ENCODE measurements at places on chromosomes 16 and 17.

DNA sequence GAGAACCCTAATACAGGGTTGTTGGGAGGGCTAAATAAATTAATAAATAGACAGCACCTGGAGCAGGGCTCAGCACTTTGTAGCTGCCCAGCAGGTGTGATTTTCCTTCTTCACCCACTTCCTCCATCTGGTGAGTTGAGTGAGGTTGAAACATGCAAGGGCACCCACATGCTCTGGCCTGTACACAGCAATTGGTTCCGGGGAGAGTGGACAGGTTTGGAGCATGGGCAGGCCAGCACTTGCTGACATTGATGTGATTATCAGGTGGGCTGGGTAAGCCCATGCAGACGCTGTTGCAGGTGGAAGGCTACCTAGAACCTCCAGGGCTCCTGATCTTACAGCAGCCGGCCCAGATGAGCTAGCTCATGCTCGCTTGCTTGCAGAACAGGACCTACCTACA lies 1.3 kb upstream of the MRTFB start:
- peak; percentile 63 for DNase-seq

GRCh38 chr16:21125191-21125590 lies 25.5 kb downstream of the DNAH3 start:
- DNase-seq, result no peak

DNA sequence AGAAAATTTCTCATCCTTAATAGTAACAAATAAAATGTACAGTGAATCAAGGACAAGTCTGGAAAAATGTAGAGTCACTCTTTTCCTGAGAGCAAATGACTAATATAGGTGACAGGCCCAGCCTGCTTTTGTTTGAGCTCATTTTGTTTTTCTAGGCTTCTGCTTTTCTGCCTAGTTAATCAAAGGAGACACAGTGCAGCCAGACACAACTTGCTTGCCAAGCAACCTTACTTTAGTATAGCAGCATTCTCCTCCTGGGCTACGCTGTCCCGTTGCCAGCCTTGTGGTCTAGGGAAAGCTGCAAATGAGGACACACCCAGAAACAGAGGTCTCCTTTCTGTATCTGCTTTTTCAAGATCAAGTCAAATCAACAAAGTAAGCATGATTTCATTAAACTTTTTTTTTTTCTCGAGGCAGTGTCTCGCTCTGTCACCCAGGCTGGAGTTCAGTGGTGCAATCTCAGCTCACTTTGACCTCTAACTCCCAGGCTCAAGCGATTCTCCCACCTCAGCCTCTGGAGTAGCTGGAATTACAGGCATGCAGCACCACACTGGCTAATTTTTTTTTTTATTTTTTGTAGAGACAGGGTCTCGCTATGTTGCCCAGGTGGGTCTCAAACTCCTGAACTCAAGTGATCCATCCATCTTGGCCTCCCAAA lies 17.2 kb downstream of the GINS3 start:
- peak; percentile 45 for DNase-seq

DNA sequence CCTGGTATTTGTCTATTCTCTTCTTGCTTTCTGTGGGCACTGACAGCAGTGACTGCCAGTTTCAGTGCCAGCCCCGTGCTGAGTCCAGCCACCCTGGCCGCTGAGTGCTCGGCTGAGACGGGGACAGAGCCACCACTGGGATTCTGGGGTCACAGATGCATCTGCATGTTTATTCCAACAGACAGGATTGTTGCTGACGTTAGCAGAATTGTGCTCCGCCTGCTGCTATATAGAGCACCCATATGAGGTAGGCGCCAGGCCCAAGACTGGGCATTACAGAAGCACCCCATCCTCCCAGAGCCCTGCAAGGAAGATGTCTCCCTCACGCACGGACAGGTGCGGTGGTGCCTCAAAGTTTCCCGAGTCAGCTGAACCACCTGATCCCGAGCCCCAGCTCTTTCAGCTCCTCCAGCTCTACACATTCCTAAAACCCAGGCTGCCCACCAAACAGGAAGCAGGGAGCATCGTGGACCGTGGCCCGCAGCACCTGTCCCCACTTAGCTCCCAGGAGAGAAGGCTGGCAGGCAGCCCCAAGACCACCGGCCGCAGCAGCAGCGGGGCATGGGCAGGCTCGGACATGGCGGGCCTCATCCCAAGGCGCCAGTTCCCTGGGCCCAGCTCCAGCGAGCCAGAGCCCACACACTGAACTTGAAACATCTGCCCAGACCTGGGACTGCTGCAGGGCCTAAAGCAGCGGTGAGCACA lies 44.9 kb upstream of the RASD1 start:
- no peak for DNase-seq

DNA sequence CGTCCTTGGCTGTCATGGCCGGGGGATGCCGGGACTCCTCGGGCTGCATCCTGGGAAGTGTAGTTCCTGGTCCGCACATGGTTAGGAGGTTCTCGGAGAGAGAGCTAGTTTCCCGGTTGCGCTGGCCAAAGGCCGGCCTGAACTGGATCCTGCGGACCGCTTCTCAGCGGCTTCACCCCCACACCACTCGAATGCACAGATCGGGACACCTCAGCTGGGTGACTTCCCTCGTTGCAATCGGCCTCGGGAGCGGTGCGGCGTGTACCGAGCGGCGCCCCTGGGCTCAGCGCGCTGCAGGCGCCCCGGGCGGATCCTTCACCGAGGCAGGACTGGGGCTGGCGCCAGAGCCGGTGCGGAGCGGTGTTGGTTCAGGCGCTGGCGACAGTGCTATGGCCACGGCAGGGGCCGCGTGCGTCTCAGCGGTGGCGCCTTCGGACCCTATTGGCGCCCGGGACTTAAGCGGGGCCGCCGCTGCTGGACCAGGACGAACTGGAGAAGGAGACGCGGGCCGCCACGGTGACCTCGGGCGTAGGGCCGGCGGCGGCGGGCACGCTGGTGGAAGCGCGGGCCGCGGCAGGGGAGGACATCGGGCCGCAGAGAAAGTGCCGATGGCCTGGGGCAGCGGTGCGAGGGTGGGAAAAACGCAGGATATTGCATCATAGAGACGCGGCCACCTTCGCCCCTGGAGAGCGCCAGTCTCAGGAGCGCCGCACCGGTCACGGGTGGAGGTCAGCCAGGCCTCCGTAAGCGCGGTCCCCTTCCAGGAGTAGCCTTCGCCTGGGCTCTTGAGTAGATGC lies 11.4 kb downstream of the ZNF629 start:
- peak; percentile 71 for DNase-seq

DNA sequence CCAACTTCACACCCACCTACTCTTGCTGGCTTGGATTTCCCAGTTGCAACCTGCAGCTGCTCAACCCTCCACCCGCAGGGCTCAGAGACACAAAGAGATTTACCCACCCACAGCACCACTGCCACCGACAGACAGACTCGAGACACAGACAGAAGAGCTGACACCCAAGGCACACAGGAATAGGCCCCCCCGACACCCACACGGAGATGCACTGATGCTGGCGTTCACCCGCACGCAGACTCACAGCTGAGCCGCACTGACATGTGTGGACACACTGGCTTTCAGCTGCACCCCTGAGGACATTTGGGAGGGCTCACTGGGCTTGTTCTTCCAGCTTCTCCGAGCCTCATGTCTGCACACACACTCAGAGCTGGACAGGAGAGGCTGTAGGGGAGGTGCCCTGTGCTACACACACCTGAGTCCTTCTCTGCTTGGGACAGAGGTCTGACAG lies 8.2 kb downstream of the STX1B start:
- DNase-seq, result no peak

GRCh38 chr16:3924763-3925162 lies 44.2 kb upstream of the CREBBP start:
- no peak for DNase-seq

DNA sequence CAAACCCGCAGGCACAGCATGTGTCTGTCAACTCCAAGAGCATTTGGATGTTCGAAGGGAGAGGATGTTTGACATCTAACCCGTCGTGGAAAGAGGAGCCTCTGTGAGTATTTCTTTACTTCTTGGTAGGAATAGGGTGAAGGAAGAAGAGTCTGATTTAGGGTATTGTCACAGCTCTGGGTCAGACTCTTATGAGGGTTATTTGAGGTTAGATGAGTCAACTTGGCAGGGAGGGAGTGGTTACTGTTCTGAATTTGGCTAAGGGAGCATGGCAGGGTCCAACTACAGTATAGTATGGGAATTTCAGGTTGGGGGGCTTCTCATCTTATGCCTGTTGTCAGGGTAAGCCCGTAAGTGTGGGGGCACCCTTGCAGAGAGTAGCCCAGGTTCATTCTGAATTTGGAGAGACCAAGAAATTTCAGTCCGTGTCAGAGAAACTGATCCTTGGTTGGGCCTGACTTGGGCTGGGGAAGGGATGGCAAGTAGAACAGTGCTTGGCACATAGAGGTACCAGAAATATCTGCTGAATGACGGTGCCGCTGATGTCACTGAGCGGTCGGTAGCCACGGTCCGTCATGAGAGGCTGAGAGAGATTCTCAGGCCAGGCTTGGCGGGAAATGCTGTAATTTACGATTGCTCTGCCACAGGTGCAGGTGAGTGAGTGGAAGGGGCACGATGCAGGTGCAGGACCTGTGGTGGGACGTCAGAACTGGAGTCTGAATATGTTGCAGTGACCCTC lies 43.2 kb downstream of the MYH3 start:
- no peak for DNase-seq

DNA sequence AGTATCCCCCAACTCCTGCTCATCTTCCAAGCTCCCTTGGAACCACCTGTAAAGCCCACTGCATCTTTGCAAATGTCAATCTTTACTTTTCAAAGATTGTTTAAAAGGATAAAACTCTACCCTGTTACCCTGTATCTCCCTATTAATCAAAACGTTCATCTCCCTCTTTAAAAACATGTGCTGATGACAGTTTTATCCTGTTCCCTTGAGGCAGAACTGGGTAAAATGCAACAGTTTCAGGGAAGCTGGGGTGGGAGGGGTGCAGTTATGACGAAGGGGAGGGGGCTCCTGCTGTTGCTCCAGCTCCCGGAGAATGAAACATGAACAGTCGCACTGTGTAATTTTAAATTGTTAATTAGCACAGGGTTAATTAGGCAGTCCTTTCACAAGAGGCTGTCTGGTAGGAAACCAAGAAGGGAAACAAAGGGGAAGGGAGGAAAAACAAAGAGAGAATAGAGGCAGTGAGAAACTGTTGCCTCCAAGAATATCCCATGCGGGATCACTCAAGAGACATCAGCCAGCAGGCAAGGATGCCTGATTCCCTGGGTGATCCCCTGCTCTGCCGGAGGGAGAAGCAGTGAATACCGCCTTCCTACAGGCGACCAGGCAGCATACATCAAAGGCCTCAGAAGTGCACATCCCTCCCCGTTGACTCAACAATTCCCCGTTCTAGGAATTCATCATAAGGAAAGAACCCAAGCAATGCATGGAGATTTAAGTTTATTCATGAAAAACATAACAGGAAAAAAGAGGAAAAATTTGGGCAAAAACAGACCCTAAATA lies 84.2 kb downstream of the ZFHX3 start:
- DNase-seq, result no peak

DNA sequence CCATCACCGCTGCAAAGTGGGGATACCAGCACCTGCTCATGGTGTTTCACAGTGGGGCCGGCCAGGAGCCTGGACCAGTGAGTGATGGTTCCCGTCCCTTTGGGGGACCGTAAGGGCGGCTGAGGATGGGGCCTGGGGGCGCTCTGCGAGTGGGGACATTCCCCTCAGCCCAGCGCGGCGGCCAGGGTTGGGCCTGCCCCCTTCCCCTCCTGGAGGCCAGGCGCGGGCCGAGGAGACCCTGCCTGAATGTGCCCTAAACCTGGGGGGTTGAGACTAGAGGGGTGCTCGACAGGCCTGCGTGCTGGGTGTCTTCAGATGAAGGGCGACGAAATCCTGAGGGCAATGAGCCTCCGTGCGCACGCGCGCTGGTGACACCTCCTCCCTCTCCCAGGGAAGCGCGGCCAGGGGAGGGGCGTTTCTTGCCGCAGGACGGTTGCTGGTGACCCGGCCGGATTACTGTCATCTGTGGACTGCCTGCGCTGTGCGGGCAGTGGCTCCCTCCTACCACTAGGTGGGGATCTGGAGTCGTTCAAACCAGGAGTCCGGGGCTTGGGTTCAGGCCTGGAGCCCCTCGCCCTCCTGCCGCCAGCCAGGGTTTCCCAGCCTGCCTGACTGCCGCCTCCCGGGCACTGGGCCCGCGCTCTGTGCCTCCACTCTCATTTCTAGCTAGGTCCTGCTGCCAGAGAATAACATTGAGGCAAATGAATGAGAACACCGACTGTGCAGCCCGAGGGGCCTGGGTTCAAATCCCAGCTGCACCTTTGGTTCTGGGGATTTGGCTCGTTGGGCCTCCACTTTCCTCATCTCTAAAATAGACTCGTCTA lies 17.1 kb downstream of the TBX2 start:
- no peak for DNase-seq

GRCh38 chr17:69561462-69561861 lies 147.0 kb downstream of the MAP2K6 start:
- peak; percentile 12 for DNase-seq

GRCh38 chr17:50540560-50541401 lies 6.2 kb upstream of the SPATA20 start:
- no peak for DNase-seq

- DNase-seq, result no peak
Measured at GRCh38 chr17:49595980-49596379, 20.3 kb downstream of the NXPH3 start.

DNA sequence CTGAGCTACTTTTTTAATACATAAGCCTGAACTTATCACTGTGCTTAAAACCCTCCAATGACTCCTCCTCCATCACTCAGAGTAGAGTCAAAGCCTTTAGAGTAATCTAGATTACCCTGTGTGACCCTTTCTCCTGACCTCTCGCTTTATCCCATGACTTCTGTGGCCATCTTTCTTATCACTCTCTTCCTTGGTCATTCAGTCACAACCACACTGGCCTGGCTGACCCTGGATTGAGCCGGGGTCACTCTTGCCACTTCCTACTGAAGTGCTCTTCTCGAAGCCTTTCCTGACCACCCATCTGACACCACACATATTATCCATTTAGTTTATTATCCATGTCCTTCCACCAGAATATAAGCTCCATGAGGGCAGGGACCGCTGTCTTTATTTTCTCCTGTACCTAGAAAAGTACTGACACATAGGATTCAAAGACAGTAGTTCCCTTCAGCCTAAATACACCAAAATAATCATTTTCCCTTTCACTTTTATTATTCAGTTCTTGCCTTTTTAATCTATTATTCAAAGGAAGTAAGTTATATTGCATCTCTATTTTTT lies 28.0 kb upstream of the ABCA9 start:
- no peak for DNase-seq

DNA sequence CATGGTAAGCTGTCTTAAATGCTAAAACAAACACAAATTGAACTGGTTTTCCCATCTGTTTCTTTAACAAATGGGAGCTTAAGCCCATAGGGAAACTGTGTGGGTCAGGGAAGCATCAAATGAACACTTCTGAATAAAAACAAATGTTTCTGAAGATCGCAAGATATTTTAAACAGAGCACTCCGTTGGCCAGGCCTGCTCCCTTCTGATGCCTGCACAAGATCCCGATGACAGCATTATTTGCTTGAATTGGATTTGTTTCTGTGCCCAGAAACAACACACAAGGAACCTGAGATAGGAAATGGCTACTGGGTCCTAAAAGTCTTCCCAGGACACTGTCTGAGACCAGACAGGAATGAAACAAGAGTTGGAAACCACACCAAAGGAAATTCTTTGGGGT lies 425.8 kb upstream of the ZFHX3 start:
- DNase-seq, result no peak

GRCh38 chr16:86011532-86011931 lies 112.6 kb downstream of the IRF8 start:
- no peak for DNase-seq

GRCh38 chr16:11386791-11387546 lies 41.7 kb downstream of the RMI2 start:
- no peak for DNase-seq

All from foreskin keratinocyte (primary cell).